ENCODE measurements at places on chromosomes 13 and 19. TPM values are rescaled to one million over a fixed set of nuclear protein-coding genes. Genes with fewer than 3 reads are reported as not detected.

DNA sequence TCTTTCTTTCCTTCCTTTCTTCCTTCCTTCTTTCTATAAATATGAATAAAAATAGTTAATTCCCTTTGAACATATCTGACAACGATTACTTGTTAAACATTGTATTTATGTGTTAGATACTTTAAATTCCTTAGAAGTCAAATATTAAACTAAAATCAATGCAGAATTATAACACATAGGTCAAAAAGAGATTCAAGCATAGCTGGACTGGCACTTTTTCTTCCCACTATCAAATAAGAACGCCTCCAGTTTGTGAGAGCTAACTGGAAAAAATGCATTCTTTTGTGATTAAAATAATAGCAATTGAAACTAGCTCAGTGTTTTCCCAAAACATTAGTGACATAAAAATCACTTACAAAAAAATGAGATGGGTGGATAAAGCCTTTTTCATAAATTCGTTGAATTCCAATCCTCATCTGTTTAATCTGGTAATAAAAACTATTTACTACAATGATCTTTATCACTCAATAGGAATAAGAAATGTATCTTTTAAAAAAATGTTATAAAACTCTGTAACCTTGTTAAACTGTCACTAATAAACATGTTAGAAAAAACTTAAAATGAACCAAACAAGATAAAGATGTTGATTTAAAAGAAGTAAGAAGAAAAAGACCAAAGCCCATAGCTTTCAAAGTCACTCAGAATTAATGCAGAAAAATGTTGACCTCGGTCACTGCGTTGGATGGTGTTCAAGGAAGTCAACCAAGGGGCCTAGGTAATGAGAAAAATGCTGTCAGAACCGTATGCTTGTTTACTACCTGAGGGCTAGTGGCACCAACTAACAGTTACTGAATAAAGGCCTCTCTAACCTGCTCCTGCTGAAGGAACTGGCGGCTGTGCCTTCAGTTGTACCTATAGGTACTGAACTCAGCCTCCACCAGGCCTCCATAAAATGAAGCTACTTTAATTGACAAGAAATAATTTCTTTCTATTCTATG is 1039.5 kb upstream of the SLC10A2 start:
- H3K36me3 ChIP-seq, result no peaks in the 10 kb centered on the region
- H3K4me3 ChIP-seq, result no peak overlapping the region
- no peak for DNase-seq
- no peaks in the 10 kb centered on the region for H3K4me1 ChIP-seq

DNA sequence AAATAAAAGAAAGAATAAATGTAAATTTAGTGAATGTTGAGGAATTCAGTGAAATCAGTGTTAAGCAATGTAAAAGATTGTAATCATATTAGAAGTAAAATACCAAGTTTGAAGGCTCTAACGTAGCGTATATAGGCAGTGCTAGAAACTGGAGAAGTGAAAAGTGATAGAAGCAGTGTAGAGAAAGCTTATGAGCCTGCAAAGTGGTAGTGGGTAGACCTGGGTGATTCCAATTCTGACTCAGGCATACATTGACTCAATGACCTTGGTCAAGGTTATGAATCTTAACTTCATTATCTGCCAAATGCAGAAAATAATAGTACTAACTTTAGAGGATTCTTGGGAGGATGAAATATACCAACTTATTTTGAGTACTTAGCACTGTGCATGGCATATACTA is 4.1 kb downstream of the SLC10A2 start:
- H3K4me1 ChIP-seq, result no peaks in the 10 kb centered on the region
- no peaks in the 10 kb centered on the region for H3K27me3 ChIP-seq
- no peak overlapping the region for H3K27ac ChIP-seq

CEBPA gene
- 7.1 TPM for total RNA-seq

SBSN gene
- total RNA-seq, result not detected

GRCh38 chr13:62115831-62116230 is 700.2 kb upstream of the PCDH20 start:
- H3K27ac ChIP-seq, result no peak overlapping the region
- no peaks in the 10 kb centered on the region for H3K4me1 ChIP-seq
- H3K27me3 ChIP-seq, result no peaks in the 10 kb centered on the region
- no peaks in the 10 kb centered on the region for H3K36me3 ChIP-seq
- DNase-seq, result peak; percentile 50
- no peak overlapping the region for H3K4me3 ChIP-seq

DNA sequence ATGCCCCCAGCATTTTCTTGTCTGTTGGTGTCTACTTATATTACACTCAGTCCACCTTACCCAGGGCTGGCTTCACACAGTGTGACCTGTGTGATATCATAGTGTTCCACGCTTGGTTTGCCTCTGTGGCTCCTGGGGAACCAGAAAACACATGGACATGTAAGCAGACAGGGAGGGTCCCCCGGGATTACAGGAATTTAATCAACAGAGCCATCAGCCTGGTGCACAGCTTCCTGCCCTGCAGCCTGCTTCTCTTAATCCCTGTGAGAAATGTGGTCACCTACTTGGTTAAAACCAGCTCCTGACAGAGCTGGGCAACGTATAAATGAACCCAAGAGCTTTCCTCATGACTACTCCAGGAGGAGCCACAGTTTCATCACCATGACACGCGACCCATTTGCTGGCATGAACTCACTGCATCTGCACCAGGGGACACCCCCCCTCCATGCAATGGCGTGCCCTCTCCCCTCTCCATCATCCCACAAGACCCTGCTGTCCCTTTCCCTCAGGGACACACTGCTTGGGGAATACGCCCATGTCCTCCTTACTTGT is 152.1 kb downstream of the UQCRFS1 start:
- H3K4me1 ChIP-seq, result no peaks in the 10 kb centered on the region
- no peak overlapping the region for H3K27ac ChIP-seq
- H3K27me3 ChIP-seq, result no peaks in the 10 kb centered on the region
- H3K4me3 ChIP-seq, result no peak overlapping the region
- no peak for DNase-seq
- H3K36me3 ChIP-seq, result no peaks in the 10 kb centered on the region

ZNF729 gene
- total RNA-seq, result not detected

OR7C1 gene
- total RNA-seq, result 0.19 TPM

DNA sequence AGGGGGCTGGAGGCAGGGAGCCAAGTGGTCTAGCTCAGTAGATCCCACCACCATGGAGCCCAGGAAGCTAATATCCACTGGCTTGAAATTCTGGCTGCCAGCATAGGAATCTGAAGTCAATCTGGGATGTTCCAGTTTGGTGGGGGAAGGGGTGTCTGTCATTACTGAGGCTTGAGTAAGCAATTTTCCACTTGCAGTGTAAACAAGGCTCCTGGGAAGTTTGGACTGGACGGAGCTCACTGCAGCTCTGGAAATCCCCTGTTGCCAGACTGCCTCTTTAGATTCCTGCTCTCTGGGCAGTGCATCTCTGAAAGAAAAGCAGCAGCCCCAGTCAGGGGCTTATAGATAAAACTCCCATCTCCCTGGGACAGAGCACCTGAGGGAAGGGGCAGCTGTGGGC is 349.2 kb upstream of the KLHL1 start:
- H3K4me3 ChIP-seq, result no peak overlapping the region
- H3K4me1 ChIP-seq, result no peaks in the 10 kb centered on the region
- H3K36me3 ChIP-seq, result no peaks in the 10 kb centered on the region
- DNase-seq, result no peak

GRCh38 chr19:28136796-28137195 is 1076.2 kb downstream of the UQCRFS1 start:
- DNase-seq, result no peak
- H3K36me3 ChIP-seq, result no peaks in the 10 kb centered on the region
- no peak overlapping the region for H3K4me3 ChIP-seq
- no peak overlapping the region for H3K27ac ChIP-seq

DNA sequence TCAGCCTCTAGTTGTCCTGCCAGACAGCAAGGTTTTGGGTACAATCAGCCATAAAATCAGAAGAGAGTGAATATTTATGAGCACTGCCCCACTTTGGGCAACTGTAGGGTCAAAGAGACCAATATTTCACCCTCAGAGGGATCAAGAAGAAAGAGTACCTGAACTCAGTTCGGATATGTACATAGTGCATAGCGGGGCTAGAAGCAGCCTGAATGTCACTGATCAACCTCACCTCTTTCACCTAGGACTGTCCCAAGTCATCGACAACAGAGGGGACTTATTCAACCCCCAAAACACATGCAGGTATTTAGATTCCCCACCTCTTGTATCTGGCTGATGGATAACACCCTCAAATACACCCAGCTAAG is 446.9 kb downstream of the COG6 start:
- DNase-seq, result no peak
- peaks cover 4% of the 10 kb centered on the region for H3K4me1 ChIP-seq
- no peak overlapping the region for H3K4me3 ChIP-seq
- H3K36me3 ChIP-seq, result no peaks in the 10 kb centered on the region

GRCh38 chr13:91740756-91741155 is 342.3 kb downstream of the GPC5 start:
- no peaks in the 10 kb centered on the region for H3K27me3 ChIP-seq
- no peak for DNase-seq
- H3K27ac ChIP-seq, result no peak overlapping the region
- H3K36me3 ChIP-seq, result no peaks in the 10 kb centered on the region
- H3K4me1 ChIP-seq, result no peaks in the 10 kb centered on the region

CLDND2 gene
- total RNA-seq, result 1.1 TPM
